Occipital lobe (tissue), 3 donors: ENCODE measurements at places on chromosomes 1 and 21. TPM values are rescaled to one million over a fixed set of nuclear protein-coding genes. Genes with fewer than 3 reads are reported as not detected.

Gene ATP1A2
- 47.1 TPM for total RNA-seq

DNA sequence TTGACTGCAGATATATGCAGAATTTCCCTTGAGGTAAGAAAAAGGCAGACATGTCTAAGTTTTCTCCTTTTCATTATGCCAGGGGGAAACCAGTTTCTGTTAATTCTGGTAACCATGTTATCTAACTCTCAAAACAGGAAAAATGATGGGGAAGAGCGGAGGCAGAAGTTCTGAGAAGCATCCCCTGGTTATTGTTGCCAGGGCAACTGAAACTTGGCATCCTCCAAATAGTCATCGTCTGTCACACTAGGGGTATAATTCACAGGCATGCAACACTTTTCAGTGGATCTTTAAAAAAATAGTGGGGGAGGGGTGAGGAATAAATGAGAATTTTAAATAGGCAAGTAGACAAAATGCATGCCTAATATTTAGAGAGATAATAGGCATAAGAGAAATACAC is 715.3 kb upstream of the CXADR start:
- DNase-seq = no peak

DNA sequence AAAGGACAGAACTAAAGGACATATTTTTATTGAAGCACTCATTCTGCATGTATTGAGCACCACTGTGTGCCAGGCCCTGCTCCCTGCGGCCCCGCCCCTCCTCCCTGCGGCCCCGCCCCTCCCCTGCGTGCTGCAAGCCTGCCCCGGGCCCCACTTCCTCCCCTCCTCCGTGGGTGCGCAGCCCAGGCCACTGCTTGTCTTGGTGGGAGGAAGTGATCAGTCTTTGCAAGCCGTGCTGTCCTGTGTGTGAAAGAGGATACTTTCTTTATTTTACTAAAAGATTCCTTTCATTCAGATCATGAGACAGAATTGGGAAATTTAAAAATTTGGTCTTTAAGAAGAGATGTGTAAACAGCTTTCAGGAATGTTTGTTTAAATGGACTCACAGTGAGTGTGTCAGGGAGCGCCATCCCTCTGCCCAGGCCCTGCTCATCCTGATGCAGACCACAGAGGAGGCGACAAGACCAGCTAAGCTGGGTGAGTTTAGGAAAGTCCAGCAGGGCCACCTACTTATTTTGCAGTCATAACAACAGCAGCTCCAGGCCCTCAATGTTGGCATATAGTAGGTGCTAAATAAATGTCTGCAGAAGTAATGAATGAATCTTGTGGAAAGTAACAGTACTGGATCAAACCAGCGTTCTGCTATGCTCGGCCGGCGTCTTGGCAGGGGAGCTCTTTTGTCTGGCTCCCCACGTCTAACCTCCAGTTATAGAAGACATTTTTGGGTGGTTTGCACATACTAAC is 88.3 kb upstream of the SELENON start:
- no peak for DNase-seq

DNA sequence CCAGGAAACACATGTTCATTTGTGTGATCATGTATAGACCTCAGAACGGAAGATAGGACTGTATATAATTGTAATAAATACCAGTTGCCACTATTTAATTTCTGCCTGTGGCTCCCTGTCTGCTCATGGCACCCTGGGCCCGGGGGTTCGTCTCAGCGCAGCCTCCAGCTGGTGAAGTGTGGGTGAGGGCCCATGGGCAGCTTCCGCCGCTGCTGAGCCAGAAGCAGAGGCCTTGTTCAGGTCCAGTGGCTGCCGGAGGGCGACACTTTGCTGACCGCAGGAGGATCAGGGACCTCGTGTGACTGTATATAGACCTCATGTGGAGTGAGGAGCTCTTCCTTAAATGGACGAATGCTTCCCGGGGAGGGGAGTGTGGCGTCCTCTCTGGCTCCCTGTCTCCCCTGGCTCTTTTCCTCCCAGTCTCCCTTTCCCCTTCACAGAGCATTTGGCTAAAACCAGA is 155.9 kb downstream of the PEX14 start:
- DNase-seq = no peak

GRCh38 chr21:41180752-41181151 is 12.8 kb downstream of the BACE2 start:
- no peak for DNase-seq
